ENCODE measurements at places on chromosomes 4 and X.

DNA sequence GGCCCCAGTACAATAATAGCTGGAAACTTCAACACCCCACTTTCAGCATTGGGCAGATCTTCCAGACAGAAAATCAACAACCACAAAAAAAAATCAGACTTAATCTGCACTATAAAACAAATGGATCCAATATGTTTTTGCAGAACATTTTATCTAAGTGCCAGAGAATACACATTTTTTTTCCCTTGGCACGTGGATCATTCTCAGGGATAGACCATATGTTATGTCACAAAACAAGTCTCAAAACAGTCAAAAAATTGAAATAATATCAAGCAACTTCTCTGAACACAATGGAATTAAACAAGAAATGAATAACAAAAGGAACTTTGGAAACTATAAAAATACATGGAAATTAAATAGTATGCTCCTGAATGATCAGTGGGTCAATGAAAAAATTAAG is 576.3 kb downstream of the PCDH19 start:
- peak; percentile 2 for DNase-seq

DNA sequence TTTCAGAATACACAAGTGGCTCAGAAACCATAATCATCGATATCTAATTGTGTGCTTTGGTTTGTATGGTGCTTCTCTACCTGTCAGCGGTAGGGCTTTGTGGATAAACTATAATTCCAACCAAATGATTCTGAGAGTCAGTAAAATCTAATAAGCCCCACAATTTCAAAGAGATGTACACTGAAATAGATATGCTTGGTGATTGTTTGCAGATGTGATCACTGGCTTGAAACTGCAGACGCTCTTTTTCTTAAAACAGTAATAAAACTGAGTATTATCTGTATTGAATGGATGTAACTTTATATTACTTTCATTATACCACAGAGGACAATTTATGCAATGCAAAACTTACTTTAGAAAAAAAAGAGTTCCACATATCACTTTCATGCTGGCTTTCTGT is 198.8 kb upstream of the ANXA10 start:
- peak; percentile 22 for DNase-seq

DNA sequence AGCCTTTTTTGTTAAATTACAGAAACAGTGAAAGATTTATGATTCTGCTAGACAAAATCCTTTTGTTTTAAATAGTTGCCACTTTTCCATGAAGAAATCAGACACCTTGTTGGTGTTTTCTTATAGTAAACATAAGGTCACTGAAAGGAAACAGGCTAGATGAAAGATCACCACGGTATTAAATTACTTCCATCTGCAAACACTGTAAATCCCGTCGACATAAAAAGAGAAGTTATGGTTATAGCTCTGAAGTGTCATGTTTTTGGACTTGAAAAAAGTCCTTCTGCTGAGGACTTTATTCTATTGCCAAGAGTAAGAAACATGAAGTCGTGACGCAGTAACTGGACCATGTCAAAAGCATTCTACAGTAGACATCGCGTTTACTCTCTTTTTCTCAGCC is 567.6 kb upstream of the SLIT2 start:
- peak; percentile 58 for DNase-seq

DNA sequence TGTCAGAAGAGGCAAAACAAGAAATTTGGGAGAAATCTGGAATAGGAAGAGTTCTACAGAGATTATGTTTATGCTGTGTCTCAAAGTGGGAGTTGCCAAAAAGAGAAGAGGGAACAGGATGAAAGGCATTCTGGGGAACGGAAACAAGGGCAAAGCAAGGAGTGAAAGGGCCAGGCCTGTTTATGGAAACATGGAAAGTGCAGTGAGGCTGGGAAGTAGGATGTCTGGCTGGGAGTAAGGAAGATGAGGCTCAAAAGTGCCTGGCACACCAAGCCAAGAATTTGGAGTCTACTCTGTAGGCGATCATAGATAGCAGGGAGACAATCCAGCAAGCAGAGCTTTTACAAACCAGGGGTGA is 1.8 kb upstream of the CUL4B start:
- DNase-seq = no peak

- DNase-seq = no peak
These were observed at the start of gene TBL1X for GRCh38 chrX:9464435-9465371. Gene TBL1X (plus strand): TSS chrX:9465058. CDS start chrX:9653587, 188,529 bp downstream.

DNA sequence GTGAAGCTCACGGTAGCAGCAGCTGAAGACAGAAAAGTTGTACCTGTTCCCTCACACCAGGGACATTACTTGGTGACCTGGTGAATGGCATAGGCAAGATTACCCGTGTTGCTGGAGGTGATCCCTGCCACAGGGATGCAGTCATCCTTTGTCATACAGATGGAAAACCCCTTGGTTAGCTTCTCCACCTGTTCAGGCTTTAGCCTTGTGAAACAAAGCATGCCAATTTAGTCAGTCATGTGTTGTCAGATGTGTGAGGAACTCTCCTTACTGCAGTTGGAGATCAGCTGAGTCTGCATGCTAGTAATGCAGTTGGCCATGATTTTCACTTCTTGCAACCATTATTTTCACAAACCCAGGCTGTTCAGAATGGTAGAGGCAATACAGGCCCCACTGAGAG is 41.0 kb downstream of the AMELX start:
- no peak for DNase-seq
